ENCODE measurements at places on chromosomes 13 and 19.

DNA sequence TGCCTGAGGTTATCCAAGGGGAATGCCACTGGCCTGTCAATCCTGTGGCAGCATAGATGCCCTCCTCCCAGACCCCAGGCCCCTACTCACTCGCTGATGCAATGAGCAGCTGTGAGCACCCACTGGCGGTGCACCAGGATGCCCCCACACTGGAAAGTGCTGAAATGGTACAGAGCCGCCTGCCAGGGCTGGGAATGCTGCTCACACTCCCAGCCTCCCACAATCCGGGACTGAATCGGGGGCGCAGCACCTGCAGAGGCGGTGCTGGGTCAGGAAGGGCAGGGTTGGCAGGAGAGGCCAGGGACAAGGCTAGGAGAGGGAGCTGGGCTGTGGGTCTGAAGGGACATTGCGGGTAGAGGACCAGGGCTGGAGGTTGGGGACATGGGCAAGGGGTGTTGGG is 2.0 kb downstream of the KLK1 start:
- DNase-seq = no peak

- no peak for DNase-seq
Observed at GRCh38 chr13:20148501-20149183, 12.2 kb downstream of the GJA3 start.

- no peak for DNase-seq
Observed at GRCh38 chr13:94272038-94272437, 207.4 kb downstream of the DCT start.

DNA sequence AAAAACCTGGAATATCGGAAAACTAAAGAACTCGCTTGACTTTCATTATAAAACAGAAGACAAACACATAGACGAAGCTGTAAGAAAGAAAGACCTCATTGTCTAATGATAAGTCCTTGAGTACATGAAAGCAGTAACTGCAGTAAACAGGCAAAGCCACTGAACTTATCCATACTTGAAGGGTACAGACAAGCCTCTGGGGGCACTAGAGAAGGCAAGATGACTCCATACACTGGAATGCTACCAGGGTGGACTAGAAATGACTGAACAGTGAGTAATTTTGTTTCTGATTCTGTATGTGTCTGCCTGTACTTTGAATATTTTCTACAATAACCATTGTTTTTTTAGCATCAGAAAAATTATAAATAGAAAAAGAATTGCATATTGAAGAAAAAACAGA is 507.9 kb downstream of the UQCRFS1 start:
- DNase-seq = no peak

- DNase-seq = peak; percentile 76
Observed at GRCh38 chr19:6772028-6772865, at the start of gene VAV1. TSS of gene VAV1 (plus strand) at chr19:6772708. CDS start at chr19:6772808, 100 bp downstream.

- no peak for DNase-seq
Observed at GRCh38 chr19:51501594-51502263, at the start of gene SIGLEC12. TSS of gene SIGLEC12 (minus strand) at chr19:51501800. CDS start at chr19:51501733, 67 bp downstream.

DNA sequence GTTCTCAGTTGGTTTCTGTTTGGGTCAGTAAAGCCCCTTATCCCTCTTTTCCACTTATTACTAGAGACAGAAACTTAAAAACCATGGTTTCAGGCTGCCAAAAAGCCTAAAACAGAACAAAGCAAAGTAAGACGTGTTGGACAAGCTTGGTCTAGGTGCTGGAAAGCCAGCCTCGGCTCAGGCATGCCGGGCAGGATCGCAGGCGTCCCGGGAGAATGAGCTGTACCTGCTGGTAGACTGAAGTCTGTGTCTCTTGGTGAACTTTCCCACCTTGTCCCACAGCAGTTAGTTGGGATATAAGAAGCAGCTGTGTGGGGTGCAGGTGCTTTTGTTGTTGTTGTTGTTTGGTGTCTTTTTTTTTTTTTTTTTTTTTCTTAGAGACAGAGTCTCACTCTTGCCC is 20.8 kb downstream of the PRAM1 start:
- no peak for DNase-seq

All from effector memory CD4-positive, alpha-beta T cell (primary cell).